ENCODE measurements at places on chromosomes 5 and 9.

DNA sequence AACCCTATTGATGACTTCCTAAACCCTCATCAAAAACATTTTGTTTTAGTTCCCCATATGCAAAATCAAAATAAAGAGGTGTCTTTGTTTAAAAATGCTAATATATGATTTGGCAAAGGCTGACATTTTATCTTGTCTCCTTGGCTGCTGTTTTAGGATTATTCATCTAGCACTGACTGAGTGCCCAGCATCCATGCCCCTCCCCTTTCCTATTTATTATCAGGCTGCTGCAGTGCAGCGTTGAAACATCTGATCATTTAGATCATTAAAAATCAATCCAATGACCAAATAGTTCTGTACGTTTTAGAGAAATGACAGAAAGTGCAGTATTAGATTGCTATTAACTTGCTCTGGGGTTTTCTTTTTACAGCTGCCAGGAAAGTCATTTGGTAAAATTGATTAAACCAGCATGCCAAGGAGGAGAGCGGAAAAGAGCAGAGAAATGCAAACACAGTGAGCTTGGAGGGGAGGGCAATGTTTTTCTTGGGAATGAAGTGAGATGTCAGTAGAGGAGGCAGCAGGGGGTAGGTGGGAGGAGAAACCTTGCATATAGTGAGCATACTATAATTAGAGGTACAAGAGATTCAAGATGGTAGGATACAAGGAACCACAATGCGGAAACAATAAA, 286.3 kb downstream of the PDE4D start:
- no peak for DNase-seq

DNA sequence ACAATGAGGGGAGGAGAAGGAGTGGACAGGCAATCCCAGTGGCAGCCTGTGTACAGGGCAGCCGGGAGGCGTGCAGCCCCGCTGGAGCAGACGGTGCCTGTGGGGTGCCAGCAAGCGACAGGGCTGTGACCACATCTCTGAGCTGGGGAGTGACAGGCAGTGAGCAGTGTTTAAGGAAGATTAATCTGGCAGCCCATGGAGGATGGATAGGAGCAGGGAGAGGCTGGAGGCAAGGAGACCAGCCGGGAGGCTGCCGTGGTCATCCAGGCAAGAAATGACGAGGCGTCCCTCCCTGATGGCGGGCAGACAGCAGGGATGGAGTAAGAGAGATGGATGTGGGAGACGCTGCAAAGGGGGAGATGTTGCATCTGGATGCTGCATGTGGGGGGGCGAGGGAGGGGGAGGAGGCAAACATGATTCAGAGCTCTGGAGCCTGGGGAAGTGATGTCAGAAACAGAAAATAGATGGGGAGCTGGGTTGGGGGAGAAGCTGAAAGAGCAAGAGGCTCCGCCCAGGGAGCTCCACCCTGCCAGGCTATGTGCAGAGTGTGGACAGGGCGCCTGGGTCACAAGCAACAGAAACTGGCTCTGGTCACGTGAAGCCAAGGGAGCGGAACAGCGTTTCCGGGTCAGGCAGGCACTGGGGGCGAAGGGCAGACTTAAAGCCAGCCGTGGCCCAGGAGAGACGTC, 12.6 kb downstream of the UNC5A start:
- no peak for DNase-seq

DNA sequence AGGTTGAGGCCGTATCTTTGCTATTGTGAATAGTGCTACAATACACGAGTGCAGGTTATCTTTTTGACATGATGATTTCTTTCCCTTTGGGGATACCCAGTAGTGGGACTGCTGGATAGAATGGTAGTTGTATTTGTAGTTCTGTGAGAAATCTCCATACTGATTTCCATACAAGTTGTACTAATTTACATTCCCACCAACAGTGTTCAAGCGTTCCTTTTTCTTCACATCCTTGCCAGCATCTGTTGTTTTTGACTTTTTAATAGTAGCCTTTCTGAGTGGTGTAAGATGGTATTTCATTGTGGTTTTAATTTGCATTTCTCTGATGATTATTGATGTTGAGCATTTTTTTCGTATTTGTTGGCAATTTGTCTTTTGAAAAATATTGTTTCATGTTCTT, 41.4 kb downstream of the CNOT6 start:
- no peak for DNase-seq

- no peak for DNase-seq
These were observed 576.3 kb downstream of the PDE4D start for GRCh38 chr5:59317023-59317773.

DNA sequence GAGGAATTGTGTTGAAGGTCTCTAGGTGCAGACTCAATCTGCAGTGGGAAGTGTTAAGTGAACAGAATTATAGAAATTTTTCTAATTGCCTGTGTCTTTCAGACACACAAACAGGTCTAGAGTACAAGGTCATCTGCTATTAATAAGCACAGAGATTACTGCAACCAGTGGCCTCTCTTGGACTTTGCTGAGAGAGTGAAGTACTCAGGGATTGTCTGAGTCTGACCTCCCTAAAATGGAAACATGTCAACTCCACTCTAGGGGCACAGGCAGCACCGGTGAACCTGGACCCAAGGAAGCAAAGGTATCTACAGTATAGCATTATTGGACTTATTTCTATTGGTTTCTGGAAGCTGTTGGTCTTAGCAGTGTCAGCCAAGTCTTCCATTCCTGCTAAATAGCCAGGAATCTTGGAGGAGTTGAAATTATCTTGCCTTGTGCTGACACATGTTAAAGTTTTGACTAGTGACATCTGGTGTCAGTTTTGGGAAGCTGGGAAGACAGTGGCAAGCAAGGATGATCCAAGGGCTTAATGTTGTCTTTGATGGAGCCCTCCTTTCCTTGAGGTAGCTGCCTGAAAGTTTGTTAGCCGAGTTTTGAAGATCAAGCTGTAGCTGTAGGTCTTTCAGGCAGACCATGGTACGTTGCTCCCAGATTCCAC, 61.1 kb upstream of the NMUR2 start:
- DNase-seq: no peak

DNA sequence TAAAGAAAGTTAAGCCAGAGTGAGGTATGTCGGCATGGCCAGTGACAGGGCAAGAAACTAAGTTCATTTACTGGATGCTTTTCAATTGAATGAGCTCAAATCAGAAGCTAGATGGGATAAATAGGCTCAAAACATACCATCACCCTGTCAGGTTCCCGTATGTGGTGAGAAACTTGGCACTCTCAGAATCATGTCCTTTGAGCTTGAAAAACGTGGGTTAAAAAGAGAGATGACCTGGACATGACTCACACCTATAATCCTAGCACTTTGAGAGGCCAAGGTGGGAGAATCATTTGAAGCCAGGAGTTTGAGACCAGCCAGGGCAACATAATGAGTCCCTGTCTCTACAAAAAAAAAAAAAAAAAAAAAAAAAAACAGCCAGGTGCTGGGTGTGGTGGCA, 121.7 kb upstream of the RGMB start:
- no peak for DNase-seq

Measured in skeletal muscle cell (primary cell).